ENCODE measurements at places on chromosomes 7 and 10. TPM values are rescaled to one million over a fixed set of nuclear protein-coding genes. Genes with fewer than 3 reads are reported as not detected.
A peak's percentile ranks its signal among the peaks of the same experiment; 100 is the strongest.

GRCh38 chr7:147363101-147363500 lies 1227.5 kb upstream of the C7orf33 start:
- no peak for DNase-seq

SFRP4 gene
- 6.8 TPM for total RNA-seq

DNA sequence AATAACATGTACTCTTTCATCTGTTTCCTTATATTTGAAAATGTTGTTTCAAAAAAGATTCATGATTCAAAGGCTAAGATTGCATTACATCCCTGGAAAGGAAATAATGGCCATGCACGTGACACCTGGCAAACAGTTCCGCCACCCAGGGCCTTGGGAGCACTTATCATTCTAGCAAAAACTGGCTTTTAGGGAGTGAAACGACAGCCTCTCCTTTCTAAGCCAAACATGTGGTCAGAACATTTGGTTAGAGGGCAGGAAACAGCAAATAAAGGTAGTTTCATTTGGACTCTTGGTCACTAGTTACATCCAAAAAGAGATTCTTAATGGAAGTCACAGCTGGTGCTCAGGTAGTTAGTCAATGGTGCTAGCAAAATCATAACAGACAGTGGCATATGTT lies 83.5 kb downstream of the FAS start:
- DNase-seq: peak; percentile 54

GRCh38 chr10:74223755-74224529 lies 72.9 kb downstream of the ADK start:
- no peak for DNase-seq

DNA sequence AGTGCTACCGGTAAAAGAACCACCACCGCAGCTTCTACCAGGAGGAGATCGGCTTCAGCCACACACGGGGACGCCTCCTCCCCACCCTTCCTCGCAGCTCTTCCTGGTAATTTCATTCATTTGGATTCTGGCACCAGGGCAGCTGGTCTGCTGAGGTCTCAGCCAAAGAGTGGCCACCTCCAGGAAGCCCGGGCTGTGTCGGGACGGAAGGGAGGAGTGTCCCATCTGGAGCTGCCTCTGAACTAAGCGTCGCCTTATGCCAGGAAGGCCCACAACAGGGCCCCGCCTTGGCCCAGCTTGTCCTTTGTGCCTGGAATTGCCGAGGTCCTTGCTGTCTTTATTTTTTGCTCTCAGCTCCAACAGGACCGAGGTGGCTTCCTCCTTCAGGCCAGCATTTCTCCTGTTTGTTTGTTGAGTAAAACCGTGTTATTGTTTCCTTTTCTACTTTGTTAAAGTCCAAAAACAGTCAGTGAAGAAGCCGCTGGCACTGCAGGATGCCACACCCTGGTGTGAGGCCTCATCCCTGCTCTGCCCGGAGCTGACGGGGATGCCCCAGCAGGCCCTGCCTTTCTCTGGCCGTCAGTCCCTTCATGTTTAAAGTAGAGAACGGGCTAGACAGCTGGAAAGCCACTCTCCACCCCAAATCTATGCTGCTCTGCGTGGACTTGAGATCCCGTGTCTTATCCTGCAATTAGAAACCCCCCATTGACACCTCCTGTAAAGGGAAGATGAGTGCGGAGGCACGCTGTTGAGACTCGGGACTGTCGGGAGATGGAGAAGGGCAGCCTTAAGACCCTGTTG lies 24.5 kb upstream of the TTYH3 start:
- peak; percentile 89 for DNase-seq
